ENCODE measurements at places on chromosomes 16 and 17.
A peak's percentile ranks its signal among the peaks of the same experiment; 100 is the strongest.

- no peak for DNase-seq
Measured at GRCh38 chr17:43961954-43962353, 8.2 kb upstream of the PYY start.

DNA sequence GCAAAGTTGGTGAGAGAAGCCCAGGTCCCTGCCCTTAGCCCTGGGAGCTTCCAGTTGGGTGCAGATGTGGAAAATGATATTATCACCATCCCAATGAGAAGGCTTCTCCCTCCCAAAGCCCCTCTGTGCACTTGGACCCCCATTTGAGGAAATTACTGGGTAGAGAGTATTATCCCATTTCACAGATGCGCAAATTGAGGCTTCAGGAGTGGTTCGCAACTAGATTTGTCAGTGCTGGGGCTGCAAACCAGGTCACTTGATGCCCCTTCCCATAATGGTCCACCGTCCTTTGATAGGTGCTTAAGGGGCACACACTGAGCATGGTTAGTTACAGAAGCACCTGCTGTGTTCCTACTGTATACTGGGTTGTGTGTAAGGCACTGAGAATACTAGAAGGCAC lies 14.3 kb upstream of the FOXN1 start:
- no peak for DNase-seq

DNA sequence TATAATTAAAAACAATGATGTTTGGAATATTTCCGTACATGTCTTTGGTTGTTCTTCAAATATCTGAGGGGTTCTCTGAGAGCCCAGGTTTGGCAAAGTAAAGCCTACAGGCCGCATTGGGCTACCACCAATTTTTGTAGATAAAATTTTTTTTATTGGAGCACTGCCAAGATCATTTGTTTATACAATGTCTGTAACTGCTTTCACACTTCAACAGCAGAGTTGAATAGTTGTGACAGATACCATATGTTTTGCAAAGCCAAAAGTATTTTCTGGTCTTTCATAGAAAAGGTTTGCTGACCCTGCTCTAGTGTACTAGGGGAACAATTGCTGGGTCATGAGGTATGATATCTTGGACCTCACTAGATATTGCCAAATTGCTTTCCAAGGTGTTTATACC lies 10.5 kb downstream of the PPM1D start:
- no peak for DNase-seq

DNA sequence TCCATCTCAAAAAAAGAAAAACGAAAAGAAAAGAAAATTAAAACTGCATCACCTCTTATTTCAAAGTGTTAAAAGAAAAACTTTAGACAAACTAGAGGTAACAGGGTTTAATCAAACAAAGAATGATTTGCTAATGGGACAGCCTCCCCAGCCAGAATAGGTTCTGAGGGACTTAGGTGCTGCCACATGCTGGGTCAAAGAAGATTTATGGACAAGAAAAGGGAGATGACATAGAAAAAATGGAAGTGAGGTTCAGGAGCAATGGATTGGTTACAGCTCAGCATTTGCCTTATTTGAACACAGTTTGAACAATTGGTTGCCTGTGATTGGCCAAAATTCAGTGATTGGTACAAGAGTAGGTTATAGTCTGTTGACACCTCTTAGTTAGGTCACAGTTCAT lies 21.1 kb downstream of the TMC5 start:
- no peak for DNase-seq

DNA sequence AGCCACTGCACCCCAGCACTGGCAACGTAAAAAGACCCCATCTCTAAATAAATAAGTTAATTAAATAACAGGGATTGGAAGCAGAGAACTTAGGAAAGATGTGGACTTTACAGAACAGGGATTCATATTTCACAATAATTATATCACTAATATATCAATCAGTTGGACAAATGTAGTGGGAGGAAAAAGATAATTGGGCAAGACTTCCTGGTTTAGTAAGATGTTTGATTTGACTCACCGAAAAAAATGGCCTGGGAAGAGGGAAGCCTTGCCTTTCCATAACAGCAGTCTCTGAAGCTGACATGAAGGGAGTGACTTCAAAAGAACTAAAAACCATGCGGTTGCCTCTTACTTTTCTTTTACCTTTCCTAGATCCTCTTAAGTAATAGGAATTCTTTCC lies 15.2 kb upstream of the C17orf78 start:
- no peak for DNase-seq

- DNase-seq: no peak
Measured at GRCh38 chr16:63530208-63530607, 1494.0 kb upstream of the CDH8 start.

DNA sequence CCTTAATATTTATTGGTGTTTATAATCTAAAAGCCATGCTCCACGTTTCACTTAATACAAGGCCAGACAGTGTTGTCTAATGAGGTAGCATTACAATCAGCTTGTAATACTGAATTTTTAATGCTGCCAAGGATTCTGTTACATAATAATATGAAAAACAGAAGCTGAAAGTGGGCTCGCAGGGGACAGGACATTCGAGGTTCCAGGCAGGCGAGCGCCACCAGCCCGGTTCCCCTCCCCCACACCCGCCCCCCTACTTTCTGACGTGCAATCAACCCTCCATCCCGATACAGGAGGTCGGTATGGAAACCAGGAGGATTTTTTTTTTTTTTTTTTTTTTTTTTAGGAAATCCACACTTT lies 6.2 kb upstream of the ZFHX3 start:
- DNase-seq: no peak

GRCh38 chr17:82021107-82021899 lies 1.4 kb downstream of the CENPX start:
- DNase-seq: peak; percentile 58

DNA sequence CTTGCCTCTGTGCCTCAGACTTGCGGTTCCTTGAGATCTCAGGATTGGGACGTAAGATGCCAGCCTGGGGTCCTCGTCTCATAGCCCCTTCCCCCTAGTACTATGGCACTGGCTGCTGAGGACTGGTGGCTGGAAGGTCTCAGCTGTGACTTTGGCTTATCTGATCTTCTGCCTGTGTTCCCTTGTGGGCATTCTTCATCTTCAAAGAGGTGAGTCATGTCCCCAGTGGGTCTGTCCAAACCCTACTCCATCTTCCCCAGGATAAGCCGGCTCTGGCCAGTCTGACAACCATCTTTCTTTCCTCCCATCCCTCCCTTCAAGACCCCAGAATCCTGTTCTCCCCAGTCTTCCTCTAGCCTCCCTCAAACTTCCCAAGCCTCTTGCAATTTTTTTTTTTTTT lies 3.6 kb downstream of the CD19 start:
- no peak for DNase-seq

DNA sequence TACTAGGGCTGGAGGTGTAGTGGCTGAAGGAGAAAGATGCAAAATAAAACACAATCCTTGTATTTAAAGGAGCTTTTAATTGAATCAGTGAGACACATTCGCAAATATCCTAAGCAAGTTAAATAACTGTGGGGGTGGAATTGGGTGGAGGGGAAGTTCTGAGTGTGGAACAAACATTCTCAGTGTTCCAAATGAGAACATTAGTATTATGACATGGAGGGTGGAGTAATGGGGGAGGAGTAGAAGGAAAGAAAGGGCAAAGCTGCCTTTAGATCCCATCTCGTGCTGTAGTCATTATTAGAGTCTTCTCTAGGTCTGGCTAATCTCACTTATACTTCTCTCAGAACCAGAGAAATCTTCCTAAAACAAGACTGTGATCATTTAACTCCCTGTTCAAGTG lies 169.7 kb downstream of the ANKFN1 start:
- DNase-seq: no peak

DNA sequence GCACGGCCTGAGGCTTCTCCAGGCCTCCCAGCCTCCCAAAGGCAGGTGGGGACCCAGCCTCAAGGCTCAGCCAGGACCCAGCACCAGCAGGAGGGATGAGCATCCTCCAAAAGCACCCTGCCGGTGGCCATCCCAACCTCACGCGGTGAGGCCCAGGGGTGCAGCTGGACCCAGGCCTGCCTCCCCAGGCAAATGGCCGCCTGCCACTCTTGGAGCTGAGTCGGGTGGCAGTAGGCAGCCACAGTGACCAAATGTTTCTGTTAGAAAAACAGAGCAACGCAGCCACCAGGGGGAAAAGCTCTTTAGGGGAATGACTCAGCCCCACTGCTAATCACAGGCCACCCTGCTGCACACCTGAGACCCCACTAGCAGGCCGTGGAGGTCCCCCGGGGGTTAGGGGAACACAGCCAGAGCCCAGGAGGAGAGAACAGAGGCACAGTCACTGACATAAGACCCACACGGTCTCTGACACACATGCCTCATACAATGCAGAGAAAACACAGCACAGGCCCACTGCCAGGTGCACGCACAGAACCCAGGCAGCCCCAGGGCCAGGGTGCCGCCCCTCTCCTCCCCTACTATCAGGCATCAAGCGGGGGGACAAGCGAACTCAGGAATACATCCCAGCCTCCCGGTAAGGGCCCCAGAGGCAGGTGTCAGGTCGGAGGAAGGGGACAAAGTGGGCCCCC lies 12.4 kb downstream of the BCAR1 start:
- no peak for DNase-seq

DNA sequence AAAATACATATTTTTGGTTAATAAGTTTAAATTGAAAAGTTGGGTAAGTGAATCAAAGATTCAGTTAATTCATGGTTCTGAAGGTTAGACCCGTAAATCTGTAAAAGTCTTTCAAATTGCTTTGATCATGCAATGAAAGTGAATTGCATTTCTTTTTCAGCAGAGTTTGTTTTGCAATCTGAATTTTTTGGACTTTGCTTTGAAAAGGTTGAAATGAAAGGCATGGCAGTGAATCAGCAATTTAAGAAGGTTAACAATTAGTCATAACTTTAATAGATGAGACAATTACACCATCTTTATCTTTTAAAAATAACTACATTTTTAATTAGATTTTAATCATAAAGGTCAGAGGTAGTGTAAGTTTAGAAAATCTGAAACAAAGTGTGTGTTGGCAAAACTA lies 310.9 kb upstream of the KCNJ16 start:
- DNase-seq: no peak

DNA sequence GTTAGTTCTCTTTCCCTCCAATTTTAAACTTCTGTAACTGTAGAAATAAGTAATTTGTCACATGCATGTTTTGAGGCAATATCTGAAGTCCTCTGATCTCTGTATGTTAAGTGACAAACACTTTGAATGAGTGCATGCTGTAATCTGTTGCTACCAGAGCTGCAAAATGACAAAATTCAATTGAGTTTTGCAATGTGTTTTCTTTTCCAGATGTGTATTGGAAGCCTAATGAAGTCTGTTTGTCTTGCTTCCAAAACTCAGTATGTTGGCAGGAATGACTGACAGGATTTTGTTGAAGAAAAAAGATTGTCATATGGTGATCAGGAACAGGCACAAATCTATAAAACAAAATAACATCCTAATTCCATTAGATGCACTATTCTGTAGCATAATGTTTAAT lies 561.6 kb upstream of the CDH8 start:
- DNase-seq: no peak

- no peak for DNase-seq
Measured at GRCh38 chr17:58250344-58251011, 12.1 kb downstream of the LPO start.

- DNase-seq: no peak
Measured at GRCh38 chr17:16460796-16461605, 31.0 kb downstream of the LRRC75A start.

GRCh38 chr17:80750263-80750662 lies 205.6 kb downstream of the RPTOR start:
- DNase-seq: no peak

DNA sequence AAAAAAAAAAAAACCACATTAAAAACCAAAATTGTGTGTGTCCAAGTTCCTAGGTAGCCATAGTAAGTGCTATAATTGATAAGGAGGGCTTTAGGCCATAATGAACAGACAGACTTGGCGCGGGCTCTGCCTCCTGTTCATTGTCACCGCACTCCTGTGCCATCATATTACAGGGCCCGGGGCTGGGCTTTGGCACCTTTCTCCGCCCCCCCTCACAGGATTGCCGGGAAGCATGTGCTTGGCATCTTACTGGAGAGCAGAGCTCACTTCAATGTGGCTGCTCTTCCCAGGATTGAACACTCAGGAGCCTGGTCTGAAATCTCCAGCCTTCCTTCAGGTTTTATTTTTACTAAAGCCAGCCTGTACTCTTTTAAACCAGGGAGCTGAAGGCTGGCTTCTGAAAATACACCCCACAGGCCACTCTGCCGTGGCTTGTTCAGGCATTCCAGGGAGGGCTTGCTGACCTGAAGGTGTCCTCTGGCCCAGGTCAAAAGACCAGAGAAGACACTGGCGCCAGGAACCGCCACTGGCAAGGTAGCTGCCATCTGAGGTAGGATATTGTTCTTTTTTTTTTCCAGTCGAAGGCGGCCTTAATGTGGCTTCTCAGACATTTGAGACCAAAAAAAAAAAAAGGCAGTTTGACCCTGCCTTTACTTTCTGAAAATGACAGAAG lies 39.3 kb downstream of the DHRS7B start:
- DNase-seq: no peak

GRCh38 chr17:29358416-29358815 lies 31.7 kb upstream of the TAOK1 start:
- DNase-seq: no peak

- no peak for DNase-seq
Measured at GRCh38 chr17:72619976-72620650, 472.4 kb downstream of the SLC39A11 start.

GRCh38 chr16:13864689-13865088 lies 55.3 kb upstream of the ERCC4 start:
- DNase-seq: no peak

GRCh38 chr17:66405836-66406677 lies 103.6 kb downstream of the PRKCA start:
- DNase-seq: no peak

- no peak for DNase-seq
Measured at GRCh38 chr16:70569752-70570151, 46.1 kb downstream of the SF3B3 start.

DNA sequence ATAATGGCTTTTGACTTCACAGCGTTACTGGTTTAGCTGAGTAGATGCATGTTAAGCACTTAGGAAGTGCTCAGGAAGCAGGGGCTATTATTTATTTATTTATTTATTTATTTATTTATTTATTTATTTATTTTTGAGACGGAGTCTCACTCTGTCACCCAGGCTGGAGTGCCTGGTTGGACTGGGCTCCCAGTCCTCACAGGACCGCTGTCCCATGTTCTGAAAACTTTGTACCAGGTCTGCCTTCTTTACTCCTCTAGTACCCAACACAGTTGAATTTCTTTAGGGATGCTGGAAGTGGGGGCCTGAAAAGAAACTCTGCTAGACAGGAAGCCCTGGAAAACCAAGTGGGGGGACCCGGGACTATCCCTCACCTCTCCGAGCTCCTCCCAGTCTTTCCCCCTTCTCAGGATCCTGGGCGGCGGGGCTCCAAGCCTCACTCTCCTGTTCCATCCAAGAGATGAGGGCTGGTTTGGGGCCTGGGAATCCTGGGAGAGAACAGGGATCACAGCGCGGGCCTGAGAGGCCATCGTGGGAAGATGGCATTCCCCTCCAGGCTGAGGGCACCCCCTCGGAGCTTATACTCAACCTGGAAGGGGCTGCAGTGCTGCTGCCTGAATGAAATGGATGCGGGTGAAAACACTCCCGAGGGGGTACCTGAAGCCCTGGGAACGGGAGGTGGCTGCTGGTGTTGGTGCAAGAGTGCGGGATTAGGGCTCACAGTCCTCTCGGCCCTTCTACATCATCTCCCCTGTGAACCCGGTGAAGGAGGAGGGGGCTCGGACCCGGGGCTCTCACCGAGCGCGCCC lies 674 bp downstream of the ZNF688 start:
- DNase-seq: no peak

Measured in activated CD4-positive, alpha-beta T cell treated with anti-CD3 and anti-CD28 coated beads for 4 hours (primary cell).